Kasumi-1 (cell line): ENCODE measurements at places on chromosomes 4 and X.

- DNase-seq = no peak
Measured at GRCh38 chr4:78296261-78296660, 239.1 kb downstream of the FRAS1 start.

DNA sequence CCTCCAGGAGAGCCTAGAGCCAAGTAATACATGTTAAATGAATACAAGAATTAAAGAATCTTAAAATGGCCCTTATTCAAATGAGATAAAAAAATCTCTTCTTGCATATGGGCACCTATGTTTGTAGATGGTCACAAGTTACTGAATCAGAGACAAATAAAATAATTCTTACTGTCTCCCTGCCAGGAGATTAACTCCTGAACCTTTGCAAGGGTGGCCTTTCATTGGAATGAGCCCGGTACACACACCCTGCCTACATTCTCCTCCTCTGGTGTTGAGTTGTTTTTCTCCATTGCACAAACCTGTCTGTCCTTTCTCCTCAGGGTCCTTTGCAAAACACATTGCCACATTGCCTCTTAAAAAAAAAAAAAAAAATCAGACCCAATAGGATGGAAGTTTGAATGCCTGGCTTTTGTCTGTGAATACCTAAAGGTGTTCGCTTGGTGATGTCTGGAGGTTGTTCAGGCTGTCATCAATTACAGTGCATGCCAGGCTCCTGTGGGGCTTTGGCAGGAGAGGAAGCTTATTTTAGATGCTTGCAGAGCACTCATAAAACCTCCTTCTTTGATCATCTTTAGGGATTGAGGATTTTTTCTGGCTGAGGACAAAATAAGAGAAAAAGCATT is 8.3 kb upstream of the TMEM154 start:
- DNase-seq = no peak

DNA sequence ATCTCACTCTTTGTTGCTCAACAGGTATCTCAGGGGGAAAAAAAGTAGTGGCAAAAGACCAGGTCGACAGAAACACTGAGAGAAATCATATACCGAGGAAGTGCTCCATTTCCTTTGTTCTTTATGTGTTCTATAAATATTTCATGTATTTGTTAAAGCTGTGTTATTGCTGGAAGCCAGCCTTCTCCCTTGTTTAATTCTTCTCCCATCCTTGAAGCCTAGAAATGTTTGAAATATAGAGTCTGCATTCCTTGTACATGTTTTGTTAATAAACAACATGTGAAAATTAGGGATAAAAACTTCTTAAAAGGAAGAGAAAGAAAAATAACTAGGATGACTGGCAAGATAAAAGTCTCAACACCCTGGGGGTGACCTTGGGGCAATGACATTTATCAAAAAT is 186.2 kb downstream of the ANKRD50 start:
- no peak for DNase-seq

DNA sequence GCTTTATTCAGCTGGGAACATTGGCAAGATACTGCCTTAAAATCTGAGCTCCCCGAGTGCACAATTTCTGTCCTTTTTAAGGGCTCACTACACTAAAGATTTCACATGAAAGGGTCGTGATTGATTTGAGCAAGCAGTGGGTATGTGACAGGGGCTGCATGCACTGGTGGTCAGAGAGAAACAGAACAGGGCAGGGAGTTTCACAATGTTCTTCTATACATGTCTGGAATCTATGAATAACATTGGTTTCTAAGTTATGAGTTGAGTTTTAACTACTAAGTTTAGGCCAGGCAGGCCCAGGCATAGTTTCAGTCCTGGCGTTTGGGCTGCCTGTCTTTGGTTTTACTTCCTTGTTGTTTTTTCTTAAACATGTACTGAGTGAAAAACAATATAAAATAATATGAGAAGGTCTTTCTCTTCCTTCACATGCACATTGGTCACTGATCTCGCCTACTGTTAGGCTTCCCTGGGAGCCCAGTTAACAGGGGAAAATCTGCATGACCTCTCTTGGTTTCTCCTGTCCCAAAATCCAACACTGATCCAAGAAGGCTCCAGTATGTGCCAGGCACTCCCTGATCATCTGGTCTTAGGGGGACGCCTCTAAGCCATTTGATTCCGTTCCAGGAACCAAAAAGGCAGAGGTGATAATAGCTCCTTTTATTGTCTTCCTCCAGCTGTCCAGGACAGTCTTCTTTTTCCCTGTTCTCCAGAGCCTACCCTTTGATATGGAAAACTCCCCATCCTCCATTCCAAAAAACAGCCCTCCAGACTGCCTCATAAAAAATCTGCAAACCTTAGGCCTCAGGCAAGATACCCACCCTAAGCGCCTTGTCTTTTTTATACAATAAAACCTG is at the start of gene UGT2B17:
TSS of gene UGT2B17 (minus strand) at position 51 of the 854 bp plus-strand sequence. CDS start 7,838 bp downstream, outside the sequence.
- DNase-seq = no peak

DNA sequence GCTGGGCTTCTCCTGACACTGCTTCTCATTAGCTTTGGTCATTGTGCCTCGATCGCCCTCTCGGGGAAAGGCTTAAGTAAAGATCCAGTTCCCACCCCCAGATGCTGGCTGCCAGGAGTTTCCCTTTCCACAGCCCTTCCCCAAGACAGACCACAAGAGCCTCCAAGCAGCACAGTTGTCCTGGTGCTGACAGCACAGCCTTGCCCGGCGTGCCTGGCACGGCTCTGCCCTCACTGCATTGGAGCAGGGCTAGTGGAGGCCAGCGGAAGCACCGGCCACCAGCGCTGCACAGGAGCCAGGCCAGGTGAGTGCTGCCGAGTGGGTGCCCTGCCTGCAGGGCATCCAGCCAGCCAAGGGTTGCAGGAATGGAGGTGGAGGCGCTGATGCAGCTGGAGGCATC is 9.7 kb upstream of the MSANTD1 start:
- no peak for DNase-seq

- DNase-seq = no peak
Measured at GRCh38 chr4:34469516-34469915, 1774.8 kb downstream of the ARAP2 start.

DNA sequence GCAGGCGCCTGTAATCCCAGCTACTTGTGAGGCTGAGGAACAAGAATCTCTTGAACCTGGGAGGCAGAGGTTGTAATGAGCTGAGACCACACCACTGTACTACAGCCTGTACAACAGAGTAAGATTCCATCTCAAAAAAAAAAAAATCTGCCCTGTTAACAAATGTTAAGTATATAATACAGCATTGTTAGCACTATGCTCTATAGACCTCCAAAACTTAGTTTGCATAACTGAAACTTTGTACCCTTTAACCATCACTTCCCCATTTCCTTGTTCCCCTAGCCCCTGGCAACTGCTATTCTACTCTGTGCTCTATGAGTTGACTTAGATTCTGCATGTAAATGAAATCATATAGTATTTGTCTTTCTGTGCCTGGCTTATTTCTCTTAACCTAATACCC is 76.7 kb downstream of the TAB3 start:
- DNase-seq = peak; percentile 32

- DNase-seq = no peak
Measured at GRCh38 chrX:21802054-21802670, 37.3 kb upstream of the MBTPS2 start.

- peak; percentile 39 for DNase-seq
Measured at GRCh38 chrX:16671005-16671404, 21.0 kb downstream of the S100G start.

- DNase-seq = no peak
Measured at GRCh38 chr4:141376769-141377168, 156.1 kb downstream of the ZNF330 start.

GRCh38 chr4:74900862-74901261 is 32.1 kb upstream of the PARM1 start:
- DNase-seq = no peak

DNA sequence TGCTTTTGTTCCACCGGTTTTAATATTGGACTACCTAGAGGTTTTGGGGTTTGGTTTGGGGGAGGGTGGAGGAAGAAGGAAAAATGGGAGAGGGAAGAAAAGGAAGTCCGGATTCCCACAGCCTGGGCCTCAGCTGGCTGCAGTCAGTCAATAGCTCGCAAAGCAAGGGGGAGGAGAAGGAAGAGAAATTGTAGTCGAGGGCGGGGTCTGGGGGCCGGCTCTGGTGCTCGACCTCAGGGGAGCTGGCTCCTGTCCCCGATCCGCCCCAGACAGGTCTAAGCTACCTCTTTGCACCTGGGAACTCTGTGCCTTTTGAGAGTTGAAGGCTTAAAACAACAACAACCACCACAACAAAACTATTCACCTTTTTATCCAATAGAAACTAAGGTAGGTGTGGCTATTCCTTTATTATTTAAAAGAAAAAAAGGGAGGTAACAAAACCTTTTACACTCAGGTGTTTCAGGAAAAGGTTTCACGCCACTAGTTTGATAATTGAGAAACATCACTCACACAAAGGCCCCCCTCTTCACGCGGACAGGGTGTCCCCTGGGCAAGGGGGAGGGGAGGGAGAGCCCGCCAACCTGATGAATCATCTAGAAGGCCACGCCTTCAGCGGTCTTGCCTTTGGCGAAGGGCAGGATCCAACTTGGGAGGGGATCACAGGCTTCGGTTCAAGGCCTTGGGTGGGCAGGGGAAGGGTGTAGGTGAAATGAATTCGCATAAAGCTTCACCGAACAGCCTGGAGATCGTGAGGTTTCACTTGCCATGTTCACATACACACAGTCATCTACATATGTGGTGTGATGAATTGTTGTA is 1.6 kb upstream of the LNX1 start:
- no peak for DNase-seq

DNA sequence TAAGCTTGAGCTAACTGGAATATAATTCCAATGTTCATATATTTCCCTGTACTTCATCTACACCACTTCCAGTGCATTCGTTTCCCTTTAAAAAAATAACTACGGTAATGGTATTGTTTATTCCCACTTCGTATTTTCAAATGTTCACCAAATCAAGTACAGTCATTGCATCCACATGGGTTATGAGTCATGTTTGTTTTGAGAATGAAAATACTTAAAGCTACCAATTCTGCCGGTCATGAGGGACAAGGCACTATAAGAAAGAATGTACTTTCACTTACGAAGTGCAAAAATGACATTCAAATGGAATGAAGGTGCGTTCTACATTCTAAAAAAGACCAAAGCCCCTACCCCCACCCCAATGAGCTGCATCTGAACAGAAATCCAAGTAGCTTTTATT is 174.4 kb upstream of the FGF13 start:
- DNase-seq = no peak

DNA sequence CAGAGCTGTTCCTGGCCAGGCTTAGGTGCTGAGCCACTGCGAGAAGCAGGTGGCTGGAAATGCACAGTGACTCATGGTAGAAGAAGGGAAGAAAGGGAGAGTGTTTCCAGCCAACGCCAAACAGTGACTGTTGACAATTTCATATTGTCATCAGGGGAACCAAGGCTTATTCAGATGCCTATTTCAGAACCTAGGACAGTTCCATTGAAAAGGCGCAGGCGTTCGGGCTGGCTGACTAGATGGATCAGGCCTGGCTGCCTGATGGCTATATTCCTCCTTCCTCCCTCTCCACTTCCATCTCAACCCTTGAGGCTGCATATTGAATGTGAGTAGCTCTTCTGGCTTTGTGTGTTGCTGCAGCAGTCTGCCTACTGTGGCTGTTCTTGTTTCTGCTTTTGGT is 73.0 kb upstream of the FRMPD4 start:
- peak; percentile 5 for DNase-seq

DNA sequence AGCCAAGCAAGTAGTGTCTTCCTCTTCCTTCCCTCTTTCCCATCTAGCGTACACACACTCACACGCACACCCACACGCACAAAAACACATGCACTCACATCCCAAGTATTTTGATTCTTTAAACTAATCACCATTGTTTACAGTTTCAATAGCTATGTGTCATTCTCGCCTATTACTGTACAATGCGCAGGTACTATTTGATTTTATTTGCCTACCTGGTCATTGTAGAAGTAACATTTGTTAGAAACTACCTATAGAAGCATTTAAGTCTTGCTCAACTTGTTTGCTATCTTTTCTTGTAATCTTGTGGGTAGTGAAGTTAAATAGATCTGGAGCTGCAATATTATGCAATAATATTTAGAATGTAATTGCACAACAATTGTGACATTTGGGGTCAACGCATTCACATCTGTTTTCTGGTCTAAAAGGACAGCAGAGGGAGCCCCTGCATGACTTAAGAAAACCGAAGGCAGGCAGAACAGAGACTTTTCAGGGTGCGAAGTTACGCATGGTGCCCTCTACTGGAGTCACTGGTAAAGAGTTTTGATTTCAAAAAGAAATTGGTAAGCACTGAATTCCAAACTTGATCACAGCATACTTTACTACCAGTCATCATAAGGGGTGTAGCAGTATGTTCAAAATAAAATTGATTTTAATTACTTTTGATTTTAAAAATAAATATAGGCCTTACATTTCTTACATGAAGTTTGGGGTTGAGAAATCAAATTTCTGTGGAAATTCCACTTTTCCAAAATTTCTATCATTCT is 503.3 kb upstream of the FAM241A start:
- peak; percentile 97 for DNase-seq

- no peak for DNase-seq
Measured at GRCh38 chr4:142314686-142315085, 531.4 kb downstream of the INPP4B start.

DNA sequence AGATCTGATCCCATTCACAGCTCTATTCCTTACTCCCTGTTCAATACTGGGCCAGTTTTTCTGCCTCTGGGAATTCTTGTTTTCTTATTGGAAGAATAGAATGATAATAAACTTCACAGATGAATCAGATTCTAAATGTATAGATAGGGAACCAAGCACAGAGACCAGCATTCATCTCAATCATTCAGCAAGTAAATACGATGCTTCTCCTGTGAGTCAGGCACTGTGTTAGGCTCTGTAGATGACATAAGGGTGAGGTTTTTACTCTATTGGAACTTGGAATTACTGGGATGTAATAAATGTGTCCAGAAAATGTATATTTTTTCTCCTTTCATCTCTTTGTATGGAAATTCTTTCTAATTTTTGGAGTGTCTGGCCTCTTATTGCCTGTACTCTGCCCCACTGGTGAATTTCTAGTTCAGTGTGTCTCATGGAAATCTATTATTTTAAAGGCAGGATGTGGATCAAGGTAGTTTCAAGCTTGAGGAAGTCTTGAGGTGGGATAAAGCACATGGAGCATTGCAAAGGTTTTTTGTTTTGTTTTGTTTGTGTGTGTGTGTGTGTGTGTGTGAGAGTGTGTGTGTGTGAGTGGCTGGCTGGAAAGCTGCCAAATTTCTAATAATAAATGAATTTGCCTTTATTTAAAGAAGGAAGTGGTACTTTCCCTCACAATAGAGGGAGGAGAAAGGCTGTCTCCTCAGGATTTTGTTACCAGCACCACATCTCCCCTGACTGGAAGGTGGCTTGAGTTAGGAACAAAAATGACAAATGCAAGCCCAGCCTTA is 117.9 kb upstream of the HS3ST1 start:
- DNase-seq = no peak

GRCh38 chrX:69226459-69227158 is 61.4 kb upstream of the PJA1 start:
- no peak for DNase-seq

GRCh38 chr4:67727124-67727850 is 26.3 kb upstream of the UBA6 start:
- no peak for DNase-seq

GRCh38 chr4:8838961-8839431 is 32.6 kb downstream of the HMX1 start:
- DNase-seq = no peak

DNA sequence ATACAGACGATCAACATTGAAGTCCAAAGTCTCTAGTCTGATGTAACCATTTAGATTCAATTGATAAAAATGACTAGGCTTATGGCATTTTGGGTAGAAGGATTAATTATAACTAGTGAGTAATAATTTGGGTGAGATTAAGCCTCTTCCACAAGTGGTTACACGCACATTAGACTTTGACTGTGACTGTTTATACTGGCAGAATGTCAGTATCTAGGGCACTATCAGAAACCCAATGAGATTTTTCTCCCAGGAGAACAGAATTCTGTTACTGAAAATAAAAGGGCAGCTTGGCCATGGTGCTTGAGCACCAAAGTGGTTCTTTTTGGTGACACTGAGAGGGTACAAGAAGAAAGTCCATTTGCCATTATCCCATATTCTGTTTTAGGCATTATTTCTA is 3.3 kb downstream of the PLS3 start:
- DNase-seq = no peak
